ENCODE measurements at places on chromosomes 7 and 10.

DNA sequence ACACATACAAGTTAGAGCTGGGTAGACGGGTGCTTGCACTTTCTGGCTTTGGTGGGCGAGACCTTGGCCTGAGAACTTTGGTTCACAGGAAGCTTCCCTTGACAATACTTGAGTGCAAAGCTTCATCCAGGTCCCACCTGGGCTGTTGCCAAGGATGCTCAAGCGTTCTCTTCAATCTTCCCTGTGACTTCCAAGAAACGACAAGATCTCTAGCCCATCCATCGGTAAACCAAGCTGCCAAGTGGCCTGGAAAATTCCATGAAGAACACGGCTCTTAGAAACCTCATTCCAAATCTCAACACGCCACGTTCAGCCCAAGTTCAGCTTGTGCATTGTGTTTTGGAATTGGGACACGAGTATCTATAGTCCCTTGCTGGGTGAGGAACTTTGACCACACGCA is 84.7 kb downstream of the CHST15 start:
- DNase-seq, result no peak

DNA sequence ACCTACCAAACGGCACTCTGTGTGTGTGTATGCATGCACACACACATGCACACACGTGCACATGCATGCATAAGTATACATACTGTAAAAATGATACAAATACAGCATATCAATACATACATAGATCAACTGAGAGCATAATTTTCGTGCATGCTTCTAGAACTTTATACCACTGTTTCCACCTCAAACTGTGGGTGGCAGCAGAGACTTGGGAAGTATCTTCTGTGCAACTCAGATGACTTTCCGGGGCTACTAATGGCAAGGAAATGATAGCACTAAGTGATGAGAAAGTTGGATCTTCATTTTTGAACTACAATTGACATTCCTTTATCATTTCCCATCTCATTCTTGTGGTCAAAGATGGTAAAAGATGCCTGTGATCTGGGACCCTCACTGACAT is 570.7 kb downstream of the REEP3 start:
- no peak for DNase-seq

DNA sequence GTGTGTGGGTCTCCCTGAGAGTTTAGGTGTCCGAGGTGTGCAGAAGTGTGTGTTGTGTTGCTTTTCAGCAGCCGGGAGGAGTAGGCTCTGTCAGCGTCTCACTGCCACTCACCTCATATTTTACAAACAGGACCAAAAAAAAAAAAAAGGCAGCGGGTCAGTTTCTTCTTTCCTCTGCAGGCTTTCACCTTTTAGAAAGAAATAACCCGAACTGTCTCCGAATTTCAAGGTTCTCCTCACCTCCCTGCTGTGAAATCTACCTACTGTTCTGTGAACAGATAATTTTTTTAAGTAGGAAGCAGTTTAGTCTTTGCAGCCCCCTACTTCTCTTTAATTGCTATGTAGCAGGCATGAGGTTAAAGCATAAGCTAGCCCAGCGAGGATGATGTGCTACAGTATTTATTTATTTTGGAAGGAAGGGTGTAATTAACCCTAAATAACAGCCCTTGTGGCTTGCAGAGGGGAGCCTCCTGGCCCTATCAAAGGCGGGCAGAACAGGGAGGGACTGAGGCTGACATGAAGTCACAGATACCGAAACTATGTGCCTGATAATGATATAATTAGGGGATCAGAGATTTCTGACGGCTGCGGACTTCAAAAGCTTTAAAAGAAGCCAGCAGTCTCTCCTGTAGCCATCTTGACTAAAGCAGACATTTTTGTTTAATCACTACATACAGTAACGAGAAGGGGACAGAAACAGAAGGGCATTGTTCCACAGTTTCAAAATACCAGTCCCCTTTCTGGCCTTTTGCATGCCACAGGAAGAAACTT is 1.6 kb downstream of the BAMBI start:
- no peak for DNase-seq

DNA sequence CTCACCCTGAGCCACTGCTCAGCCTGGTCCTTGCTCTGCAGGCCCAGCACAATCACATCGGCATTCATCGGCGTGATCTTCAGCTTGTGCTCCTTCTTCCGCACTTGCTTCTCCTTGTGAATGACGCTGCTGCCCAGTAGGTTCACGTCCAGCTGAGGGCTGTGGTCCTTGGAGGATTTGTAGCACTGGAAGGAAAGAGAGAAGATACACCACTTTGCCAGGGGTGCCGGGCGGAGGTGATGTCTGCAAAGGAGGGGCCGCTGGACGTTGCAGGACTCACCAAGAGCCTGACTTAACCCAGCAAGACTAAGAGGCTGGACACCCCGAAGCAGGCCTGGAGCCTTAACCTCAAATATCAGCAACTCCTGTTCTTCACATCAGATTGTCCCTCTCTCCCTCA is 74.8 kb downstream of the VWA2 start:
- no peak for DNase-seq

DNA sequence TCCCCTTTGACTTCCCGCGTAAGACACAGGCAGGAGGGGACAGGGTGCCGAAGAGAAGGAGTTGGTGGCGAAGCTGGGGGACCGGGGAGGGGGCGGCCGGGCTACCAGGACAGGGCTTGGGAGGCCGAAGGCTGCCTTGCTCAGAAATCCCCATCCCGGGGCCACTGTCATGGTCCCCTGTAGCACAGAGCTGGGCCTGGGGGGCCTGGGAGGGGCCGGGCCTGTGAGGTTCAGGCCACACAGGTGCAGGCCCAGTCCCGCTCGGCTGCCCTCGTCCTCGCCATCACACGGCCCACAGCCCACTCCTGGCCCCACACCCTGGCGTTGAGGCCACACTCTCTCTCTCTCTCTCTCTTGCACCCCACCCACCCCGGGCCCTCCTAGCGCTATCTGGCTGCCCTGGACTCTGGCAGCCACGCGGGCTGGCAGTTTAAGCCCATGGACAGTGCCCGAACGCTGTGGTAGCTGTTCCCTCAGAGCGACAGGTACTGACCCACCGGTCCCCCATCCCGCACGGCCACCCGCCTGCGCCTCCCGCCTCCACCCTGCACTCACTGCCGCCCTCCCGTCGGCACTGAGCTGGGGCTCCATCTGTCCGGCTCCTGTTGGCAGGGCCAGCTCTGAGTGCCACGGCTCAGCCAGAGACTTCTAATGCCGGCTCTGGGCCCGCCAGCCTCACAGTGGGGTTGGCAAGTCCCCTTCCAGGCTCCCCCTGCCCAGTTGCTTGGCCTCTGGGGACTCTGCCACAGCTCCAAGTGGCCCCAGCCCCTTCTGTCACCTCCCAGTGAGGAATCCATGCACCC is 28.0 kb downstream of the TTYH3 start:
- no peak for DNase-seq

GRCh38 chr10:82914655-82915136 is 1039.7 kb downstream of the NRG3 start:
- no peak for DNase-seq

- DNase-seq, result no peak
These were observed 115.9 kb downstream of the PIP4K2A start for GRCh38 chr10:22598478-22598877.

GRCh38 chr7:137933270-137934017 is 68.4 kb downstream of the CREB3L2 start:
- no peak for DNase-seq

- DNase-seq, result no peak
These were observed 64.0 kb downstream of the CSGALNACT2 start for GRCh38 chr10:43202224-43202656.

GRCh38 chr10:53007527-53007842 is 234.9 kb upstream of the MBL2 start:
- no peak for DNase-seq
